ENCODE measurements at places on chromosomes 13 and 19.
A peak's percentile ranks its signal among the peaks of the same experiment; 100 is the strongest.

DNA sequence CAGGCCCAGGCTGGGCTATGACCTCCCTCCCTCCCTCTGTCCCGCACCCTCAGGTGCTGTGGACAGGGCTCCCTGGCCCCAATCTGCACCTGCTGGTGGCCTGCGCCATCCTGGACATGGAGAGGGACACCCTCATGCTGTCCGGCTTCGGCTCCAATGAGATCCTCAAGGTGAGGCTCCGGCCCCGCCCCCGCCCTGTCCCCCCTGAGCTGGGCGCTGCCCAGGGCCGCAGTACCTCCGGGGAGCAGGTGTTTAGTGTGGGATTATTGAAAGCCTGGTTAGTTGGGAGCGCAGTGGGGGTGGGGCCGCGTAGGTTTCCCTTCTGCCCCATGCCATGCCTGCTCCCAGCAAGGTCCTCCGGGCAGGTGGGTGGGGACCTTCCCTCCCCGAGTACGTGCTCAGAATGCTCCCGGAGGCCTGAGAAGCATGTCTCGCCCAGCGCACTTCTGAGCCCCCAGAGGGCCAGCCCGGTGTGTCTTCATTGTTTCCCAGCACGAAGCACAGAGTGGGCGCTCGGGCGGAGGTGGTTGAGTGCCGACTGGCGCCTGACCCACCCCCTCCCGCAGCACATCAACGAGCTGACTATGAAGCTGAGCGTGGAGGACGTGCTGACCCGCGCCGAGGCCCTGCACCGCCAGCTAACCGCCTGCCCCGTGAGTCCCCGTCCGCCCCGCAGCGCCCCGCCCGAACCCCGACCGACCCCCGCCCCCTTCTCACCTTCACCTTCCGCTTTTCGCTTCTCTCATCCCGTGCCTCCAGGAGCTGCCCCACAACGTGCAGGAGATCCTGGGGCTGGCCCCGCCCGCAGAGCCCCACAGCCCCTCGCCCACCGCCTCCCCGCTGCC is 8.8 kb downstream of the IL4I1 start:
- no peak for DNase-seq

DNA sequence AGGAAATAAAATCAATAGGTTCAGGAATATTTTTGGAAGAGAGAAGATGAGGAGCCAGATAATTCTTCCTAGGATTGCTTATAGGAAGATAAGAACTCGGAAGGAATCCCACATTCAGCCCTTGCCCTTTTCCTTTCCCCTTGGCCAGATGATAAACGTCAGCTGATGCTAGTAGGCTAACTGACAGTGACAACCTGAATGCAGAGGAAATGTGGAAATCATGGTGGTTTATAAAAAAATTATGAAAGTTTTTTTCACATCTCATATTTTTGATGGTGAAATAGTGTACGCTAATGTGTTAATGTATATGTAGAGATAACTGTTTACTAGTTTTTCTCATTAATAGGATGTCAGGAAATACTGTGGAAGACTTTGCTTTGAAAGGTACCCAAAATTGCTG is 56.9 kb downstream of the EDNRB start:
- no peak for DNase-seq

- DNase-seq = peak; percentile 40
These were observed at the start of gene AKAP11 for GRCh38 chr13:42272115-42272803. AKAP11 (plus strand) TSS chr13:42272152; CDS start chr13:42286349, 14,197 bp downstream.

- no peak for DNase-seq
These were observed 73.8 kb upstream of the FRY start for GRCh38 chr13:31957772-31958171.

- peak; percentile 10 for DNase-seq
These were observed 47.9 kb upstream of the ZNRF4 start for GRCh38 chr19:5407356-5407755.

- no peak for DNase-seq
These were observed 39.4 kb upstream of the MEDAG start for GRCh38 chr13:30866677-30867076.

All from Jurkat, Clone E6-1 (cell line).